ENCODE measurements at places on chromosomes 12 and 14.
A peak's percentile ranks its signal among the peaks of the same experiment; 100 is the strongest.

DNA sequence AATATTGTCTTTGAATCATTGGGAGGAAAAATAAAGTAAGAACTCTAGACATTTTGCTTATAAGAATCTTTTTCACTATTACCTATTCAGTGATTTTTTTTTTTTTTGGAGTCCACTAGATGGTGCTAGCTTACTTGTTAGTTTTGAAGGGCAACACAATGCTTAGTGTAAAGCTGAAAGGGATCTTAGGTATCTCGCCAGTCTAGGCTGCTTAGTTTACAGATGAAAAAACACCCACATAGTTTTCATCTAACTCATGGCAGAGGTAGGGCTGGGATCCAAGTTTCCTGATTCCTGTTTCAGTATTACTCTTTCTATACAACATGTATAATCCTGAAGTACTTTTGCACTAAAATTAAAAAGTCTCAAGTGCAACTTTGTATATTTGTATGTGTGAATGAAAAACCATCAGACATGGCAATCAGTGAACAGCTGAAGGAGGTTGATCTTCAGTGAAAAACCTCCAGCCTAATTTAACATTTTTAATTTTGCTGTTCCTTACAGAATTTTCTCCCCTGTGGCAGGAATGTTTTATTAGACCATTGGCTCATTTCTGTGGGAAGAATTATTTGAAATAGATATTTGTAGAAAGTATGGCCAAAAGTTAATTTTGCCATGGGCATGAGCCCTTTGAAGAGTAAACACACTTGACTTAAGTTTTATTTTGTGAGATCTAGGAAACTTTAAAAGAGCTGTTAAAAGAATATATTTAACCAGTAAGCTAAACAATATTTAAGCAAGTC is 40.7 kb downstream of the LRRIQ1 start:
- DNase-seq = peak; percentile 81

DNA sequence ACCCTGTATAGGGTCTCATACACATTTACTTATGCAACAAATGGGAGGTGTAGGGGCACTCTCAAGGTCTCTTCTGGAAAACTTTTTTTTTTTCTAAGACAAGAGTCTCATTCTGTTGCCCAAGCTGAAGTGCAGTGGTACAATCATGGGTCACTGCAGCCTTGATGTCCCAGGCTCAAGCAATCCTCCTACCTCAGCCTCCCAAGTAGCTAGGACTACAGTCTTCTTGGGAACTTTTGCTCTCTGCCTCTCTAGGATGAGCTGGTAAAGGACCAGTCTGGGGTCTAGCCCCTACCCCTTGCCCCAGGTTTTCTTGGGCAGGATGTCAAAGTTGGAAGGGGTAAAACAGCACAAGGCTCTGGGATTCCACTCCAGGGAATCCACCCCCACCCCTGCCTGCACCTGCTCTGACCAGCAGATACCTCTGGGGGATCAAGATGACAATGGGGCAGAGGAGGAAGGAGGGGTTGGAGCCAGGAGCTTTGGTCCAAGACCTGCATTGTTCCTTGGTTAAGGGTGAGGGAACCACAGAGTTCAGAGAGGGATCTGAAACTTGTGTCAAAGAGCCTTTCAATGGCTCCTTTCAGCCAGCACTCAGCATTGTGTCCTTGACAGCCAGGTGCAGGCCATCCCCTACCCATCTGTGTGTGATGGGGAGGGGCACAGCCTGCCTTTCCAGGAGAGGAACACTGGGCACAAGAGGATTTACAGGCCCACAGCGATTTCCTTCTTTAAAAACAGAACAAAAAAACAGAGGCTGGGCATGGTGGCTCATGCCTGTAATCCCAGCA is 12.2 kb downstream of the CTDSP2 start:
- no peak for DNase-seq

DNA sequence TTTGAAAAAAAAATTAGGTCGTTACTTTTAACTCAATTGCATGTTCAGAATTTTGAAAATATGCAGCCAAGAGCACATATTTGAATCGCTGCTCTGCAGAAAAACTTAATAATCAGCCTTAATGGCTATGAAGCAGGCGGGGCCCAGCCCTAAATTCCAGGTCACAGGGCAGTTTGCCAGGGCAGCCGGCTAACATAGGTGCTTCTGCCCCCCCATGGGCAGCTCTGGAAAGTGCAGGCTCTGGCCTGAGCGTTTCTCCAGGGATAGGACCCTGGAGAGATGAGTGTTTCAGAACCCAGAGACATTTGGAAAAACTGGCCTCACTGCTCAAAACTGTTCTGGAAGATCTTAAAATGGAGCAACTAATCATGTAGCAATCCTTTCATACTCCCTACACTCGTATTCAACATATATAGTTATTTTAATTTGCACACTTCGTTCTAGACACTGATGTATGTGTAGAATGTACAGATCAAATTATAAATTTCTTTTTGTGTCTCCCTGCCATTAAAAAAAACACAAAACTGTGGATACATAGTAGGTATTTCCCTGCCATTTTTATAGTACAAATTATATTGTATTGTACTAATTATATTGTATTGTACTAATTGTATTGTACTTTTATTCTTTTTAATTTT is 26.0 kb upstream of the PTGR2 start:
- DNase-seq = peak; percentile 50

- DNase-seq = no peak
Measured at GRCh38 chr14:28138341-28138740, 628.2 kb upstream of the FOXG1 start.

GRCh38 chr12:121894633-121895032 is 6.0 kb downstream of the PSMD9 start:
- no peak for DNase-seq

DNA sequence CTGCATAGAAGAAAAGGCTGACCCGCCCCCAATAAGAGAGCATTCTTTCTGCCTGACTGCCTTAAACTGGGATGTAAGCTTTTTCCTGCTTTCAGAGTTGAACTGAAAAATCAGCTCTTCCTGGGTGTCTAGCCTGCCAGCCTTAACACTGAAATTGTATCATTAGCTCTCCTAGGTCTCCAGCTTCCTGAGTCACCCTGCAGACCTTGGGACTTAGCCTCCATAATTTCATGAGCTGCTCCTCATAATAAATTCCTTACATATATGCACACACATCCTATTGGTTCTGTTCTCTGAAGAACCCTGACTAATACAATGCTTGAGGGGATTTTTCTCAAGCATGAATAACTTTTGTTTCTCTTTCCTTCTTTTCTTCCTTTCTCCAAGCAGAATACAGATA is 76.4 kb upstream of the FAR2 start:
- DNase-seq = no peak

DNA sequence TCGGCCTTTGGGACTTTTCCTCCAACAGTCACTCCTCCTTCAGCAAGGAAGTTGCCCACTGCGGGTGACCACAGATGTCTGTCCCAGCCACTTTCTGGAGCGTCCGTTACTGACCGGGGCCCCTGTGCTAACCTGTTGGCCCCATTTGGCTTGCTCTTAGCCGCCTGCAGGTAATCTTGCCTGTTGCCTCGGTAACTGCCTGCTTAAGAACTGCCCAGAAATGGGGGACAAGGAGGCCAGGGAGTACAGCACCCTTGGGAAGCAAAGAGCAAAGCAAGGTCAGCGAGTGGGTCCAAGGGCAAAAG is 338.8 kb upstream of the SFSWAP start:
- DNase-seq = no peak

GRCh38 chr12:120343039-120343537 is 15.5 kb upstream of the PLA2G1B start:
- DNase-seq = no peak

- no peak for DNase-seq
Measured at GRCh38 chr14:103527408-103528145, 1.4 kb upstream of the TRMT61A start.

GRCh38 chr12:54692353-54692752 is 44.2 kb upstream of the DCD start:
- DNase-seq = no peak

GRCh38 chr12:58026897-58027891 is 85.8 kb downstream of the ATP23 start:
- no peak for DNase-seq

- no peak for DNase-seq
Measured at GRCh38 chr12:24797901-24798300, 151.0 kb downstream of the BCAT1 start.

DNA sequence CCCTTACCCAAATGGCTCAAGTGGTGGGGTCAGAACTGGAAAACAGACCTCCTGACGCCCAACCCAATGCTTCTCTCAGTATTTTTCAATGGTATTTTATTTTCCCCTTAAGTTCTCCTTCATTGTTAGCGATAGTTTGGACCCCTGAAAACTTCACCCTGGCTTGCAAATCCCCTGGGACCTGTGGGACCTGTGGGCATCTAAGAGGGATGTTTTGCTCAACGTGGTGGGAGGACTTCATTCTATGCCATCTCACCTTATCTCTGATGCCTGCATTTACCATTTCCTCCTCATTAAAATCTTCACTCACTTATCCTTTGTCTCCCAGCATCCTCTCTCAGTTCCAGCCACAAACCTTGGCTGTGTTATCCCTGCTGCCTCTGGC is 59.4 kb upstream of the GZMB start:
- DNase-seq = no peak

DNA sequence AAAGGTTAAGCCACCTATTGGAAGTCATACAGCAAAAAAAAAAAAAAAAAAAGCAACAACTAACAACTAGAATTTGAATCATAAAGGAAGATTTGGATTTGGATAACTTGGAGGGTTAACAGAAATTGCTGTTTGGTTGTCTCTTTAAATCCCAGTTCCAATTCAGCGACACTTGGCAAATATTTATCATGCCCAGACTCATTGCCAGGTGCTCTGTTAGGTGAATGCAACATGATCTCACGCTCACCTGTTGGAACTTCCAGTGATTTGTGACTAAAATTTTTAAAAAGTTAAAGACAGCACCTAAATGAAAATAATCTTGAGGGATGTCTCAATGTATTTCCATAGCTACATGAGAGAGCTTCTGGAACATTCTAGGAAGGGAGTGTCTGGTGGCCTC is 103.7 kb downstream of the TBX3 start:
- no peak for DNase-seq

DNA sequence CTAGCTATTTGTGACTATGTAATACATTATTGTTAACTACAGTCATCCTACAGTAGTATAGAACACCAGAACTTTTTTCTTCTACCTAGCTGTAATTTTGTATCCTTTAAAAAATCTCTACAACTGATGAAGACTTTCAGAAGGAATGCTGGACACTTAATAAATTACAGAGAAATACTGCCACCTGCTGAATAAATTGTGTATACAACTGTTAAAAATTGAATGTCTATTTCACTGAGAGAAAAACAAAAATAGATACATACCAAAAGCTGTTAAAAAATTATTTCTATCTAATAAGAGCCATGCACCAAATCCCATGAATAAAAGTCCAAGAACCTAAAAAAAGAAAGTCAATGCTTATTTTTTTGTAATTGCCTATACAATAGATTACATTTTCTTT is 6.6 kb downstream of the TSPAN19 start:
- no peak for DNase-seq

GRCh38 chr12:121626087-121626852 is at the start of gene ORAI1:
ORAI1 (plus strand) TSS chr12:121626530.
- no peak for DNase-seq

GRCh38 chr12:12705838-12706520 is 10.0 kb upstream of the GPR19 start:
- DNase-seq = no peak

DNA sequence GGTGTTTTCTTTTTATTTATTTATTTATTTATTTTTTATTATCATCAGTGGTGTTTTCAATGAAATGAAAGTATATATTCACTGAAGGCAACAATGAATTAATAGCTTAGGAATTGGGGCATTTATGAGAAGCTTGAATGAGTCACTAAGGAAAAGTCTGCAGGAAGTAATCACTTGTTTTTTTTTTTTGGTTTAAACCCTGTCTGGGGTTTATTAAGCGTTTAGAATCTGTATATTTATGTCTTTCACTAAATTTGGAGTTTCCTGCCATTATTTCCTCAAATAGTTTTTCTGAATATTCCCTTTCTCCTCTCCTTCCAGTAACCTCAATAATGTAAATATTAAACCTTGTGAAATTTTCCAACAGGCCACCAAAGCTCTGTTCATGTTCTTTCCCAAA is 85.5 kb downstream of the TESC start:
- DNase-seq = no peak

DNA sequence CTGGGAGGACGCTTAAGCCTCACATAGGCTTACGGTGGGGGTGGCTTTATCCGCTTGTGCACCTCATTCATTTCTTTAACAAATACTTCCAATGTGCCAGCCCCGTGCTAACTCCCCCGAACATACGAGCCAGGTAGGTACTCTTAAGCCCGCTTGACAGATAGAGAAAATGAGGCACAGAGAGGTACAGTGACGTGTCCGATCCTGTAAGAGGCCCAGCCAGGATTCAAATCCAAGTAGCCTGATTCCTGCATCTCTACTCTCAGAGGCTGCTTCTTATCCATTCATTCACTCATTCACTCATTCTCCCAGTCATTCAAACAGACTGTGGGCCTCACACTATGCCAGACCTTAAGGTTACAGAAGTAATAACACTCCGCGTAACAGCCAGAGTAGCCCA is 477 bp downstream of the OAS3 start:
- DNase-seq = no peak

DNA sequence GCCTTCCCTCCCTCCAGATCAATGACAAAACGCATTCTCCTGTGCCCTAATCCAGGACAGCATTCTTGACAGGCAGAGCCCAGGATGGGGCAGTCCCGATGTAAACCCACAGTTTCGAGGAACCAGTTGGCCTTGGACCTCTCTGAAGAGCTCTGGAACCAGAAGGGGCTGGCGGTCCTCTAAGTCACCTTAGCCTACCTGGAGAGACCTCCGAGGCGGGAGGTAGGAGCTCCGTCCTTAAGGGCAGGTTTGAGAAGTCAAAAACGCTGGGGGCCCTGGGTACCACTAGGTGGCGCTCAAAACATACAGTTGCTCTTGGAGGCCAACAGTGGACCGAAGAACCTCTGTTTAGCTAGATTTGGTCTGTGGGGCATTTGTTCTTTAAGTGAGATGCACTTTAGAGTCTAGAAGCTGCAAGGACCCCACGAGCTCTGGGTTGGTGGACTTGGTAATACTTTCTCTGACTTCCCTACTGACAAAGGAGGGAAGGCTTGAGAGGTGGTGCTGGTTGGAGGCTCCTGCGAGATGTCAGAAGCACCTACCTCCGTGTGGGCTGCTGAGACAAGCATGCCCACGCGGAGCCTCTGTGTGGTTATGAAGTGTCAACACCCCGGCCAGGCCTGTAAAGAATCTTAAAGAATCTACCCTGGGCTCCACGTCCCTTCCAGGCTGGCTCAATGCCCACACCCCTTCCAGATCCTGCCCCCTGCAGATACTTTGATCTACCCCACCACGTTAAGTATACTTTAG is 74.8 kb upstream of the CHST11 start:
- no peak for DNase-seq

GRCh38 chr14:78763746-78764145 is 593.6 kb downstream of the NRXN3 start:
- DNase-seq = no peak

GRCh38 chr12:111756681-111757080 is 10.1 kb upstream of the ALDH2 start:
- DNase-seq = no peak

GRCh38 chr12:95303476-95303875 is 85.9 kb downstream of the VEZT start:
- DNase-seq = no peak
